Activated CD8-positive, alpha-beta memory T cell treated with anti-CD3 and anti-CD28 coated beads for 4 hours (primary cell): ENCODE measurements at places on chromosomes 6 and 20.

DNA sequence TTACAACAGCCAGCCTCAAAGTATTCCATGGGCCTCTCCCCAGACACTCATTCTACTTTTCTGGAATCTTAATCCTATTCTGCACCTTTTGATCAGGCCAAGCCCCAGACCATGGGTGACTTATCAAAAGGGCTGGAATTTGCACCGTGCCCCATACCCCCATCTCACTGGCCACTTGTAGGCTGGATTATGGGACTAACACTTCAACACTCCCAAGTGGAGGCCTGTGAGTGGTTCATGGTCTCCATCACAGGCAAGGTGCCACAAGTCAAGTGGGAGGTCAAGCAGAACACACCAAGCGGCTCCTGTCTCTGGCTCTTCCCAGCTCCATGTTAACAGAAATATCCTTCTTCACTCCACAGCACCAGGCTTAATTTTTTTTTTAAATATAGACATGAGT, 212.3 kb upstream of the HEY2 start:
- no peak for DNase-seq

GRCh38 chr6:3822747-3823445, 26.3 kb upstream of the FAM50B start:
- no peak for DNase-seq

- DNase-seq: no peak
Measured at GRCh38 chr6:139641376-139641775, 266.9 kb upstream of the CITED2 start.

DNA sequence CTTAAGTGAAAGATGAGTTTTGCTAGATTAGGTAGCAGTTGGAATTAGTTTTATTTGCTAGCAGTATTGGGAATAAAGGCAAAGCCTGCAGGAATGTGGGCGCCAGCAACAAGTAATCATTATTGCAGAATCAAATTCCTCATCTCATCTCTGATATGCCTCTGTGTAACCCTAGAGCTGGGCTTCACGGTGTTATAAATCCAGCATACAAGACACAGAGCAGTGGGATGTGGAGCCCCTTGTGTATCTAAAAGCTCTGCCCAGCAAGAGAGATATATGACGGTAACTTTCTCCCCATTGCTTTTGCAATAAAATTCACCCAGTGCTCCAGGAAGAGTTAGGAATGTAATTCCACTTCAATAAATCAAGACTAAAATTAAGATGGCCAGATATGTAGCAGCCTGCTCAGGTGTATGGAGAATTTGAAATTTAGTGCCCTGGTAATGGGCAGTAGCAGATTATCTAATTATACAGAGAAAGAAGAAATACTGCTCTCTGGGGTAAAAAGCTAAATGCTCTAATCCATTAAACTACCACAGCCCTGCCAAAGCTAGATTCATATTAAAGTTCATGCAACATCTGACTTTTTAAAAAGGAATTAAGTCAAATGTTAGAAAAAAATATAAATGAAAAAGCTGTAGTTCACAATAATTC, 5.6 kb upstream of the BLOC1S5 start:
- no peak for DNase-seq

DNA sequence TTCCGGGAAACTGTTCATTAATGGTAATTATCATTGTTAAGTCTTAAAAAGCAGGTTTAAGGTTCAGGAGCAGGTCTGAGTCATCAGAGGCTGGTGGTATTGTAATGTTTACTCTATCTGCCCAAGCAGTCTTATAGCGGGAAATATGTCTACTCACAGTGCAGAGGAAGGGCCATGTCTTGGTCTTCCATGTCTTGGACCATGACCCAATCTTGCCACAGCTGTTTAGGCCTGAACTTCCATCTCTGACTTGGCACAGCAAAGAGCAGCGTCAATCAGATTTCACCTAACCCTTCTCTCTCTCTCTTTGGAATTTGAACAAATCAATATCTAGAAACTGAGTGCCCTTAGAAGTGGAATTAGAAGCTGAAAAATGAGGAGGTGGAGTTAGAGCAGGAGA, 25.8 kb downstream of the SLC2A12 start:
- DNase-seq: no peak

DNA sequence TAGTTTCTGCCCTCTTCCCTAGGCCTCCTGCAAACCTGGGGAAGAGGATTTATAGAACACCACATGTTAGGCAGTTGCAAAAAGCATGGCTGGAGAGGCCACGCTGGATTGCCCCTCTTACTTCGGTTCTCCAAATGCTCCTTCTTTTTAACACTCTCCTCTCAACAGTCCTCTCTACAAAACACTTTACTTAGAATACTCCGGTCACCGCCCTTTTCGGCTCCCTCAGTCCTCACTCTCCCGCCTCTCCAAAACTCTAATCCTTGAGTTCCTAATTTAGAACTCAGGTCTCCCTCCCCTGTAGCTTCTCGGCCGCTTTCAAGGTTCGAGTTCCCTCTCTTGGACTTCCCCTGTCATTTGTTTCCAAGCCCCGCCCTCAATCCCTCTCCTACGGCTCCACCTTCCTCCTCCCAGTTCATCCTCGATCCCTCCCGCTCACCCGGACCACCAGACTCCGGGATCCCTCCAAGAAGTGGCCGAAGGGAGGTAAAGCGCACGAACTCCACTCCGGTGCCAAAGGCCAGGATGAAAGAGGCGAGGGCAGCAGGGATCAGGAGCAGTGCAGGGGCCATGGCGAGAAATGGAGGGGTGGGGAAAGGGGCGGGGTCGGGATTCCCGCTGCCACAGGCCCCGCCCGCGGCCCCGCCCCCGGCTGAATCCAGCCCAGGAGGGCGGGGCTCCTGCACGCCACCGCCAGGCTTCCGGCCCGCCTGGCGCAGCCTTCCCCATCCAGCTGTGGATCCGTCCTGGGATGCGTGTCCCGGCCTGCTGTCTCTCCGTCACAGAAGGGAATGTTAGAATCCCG, at the start of gene NRM:
TSS of gene NRM (minus strand) at position 582 of the 805 bp plus-strand sequence. CDS start at position 572, 10 bp downstream.
- DNase-seq: peak; percentile 42

- DNase-seq: no peak
Measured at GRCh38 chr6:110408901-110409300, 6.5 kb downstream of the DDO start.

GRCh38 chr6:4401408-4402368, 266.3 kb upstream of the ECI2 start:
- no peak for DNase-seq

GRCh38 chr6:33028220-33028849, 18.9 kb upstream of the HLA-DOA start:
- no peak for DNase-seq

GRCh38 chr20:62876902-62877816, 15.5 kb upstream of the TCFL5 start:
- no peak for DNase-seq

DNA sequence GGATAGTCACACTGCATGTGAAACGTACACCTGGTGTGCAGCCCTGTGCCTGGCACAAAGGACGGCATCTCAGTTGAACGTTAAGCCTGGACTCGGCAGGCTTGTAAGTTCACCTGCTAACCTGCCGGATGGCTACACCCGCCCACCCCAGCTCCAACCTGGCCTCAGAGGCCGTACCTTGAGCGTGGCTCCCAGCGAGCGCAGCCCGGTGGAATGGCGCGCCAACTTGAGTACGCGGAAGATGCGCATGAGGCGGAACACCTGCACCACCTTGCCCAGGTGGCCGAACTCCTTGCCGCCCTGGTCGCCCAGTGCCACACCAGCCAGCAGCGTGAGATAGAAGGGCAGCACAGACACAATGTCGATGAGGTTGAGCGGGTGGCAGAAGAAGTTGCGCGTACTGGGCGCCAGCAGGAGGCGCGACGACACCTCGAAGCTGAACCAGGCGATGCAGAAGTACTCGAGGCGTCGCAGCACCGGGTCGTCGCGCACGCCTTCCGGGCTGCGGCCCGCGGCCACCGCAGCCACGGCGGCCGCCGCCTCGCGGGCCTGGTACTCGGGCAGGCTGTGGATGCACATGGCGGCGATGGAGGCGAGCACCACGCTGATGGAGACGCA, 3.3 kb downstream of the KCNS1 start:
- DNase-seq: no peak

DNA sequence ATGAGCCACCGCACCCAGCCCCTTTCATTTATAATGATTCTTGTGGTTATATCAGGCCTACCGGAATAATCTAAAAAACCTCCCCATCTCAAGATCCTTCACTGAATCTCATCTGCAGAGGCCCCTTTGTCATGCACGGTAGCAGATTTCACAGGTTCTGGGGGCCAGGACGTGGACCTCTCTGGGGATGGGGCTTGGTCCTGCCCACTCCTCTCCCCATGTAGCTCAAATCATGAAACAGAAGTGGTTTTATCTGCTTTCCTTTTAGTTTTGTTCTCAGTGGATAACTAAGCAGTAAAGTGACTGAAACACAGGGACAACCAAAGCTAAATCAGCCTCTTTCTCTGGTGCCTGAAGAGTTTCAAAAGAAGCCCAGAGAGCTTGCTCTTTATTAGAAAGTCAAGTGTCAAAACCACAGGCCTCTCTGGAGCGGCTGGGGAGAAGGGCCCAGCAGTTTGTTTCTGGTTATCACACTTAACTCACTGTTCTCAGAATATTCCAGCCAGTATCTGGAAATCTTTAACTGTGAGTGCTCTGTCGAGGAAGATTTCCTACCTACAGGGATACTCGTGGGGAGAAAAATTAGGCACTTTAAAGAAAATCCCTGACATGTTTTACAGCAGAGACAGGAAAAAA, 60.6 kb upstream of the FAM184A start:
- DNase-seq: no peak

DNA sequence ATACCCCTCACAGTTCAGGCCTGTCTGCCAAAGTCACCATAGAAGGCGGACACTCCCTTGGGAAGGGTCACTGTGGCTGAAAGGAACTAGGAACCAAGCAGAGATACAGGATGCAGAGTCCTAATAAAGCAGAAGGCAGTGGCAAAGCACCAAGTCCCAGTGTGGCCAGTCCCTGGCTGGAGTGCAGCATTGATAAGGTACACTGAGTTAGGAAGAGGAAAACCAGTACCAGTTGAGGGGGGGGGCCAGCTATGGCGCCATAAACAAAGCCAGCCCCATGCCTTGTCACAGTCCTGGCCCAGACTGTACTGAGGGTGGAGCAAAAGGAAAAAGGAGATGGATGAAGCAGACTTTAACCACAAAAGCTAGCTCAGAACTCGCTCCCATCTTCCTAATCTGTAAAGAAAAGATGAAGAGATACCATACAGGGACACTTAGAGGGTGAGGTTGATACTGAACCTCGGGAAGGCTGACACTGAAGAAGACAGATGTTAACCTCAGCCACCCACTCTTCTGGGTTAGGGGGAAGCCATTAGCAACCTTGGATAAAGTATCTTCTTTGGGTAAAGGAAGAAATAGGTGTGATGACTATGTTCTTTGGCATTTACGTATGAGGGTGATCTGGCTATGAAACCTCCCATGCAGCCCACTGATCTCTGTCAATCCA, 7.8 kb downstream of the ABHD12 start:
- no peak for DNase-seq
